ENCODE measurements at places on chromosomes 11 and 22.

DNA sequence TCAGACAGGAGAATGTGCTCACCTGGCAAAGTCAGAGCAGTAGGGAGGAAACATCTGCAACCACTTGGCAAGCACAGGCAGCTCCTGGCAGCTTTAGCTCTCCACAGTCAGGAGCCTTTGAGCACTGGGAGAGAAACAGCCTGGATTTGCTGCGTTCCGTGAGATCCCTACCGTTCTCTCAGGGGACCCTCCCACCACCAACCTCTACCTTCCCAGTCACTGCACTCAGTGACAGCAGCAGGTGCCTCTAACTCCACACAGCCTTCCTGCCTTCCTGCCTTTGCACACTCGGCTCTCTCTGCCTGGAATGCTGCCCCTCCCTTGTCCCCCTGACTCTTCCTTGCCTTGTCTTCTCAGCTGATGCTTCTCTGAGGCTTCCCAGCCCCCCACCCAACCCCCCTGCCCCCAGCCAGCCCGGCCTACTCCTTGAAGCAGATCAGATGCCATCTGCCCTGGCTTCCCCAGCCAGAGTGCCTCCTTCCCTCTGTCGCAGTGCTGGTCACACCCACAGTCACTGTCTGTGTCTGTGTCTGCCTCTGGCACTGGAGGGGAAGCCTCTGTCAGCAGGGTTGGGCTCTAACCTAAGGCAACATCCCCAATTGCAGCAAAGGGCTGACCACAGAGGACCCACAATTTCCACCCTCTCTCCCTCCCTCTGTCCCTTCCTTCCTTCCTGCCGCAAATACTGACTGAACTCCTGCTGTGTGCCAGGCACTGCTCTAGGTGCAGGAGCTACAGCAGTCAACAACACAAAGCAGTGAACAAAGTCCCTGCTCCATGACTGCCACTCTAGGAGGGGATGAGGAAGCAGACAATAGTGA, 14.9 kb upstream of the TSKU start:
- peak; percentile 78 for DNase-seq

GRCh38 chr11:129333873-129334272, 41.8 kb upstream of the BARX2 start:
- no peak for DNase-seq

- DNase-seq = no peak
These were observed 6.7 kb downstream of the DDI1 start for GRCh38 chr11:104043142-104043541.

GRCh38 chr22:50622723-50623327, 5.1 kb downstream of the ARSA start:
- no peak for DNase-seq

DNA sequence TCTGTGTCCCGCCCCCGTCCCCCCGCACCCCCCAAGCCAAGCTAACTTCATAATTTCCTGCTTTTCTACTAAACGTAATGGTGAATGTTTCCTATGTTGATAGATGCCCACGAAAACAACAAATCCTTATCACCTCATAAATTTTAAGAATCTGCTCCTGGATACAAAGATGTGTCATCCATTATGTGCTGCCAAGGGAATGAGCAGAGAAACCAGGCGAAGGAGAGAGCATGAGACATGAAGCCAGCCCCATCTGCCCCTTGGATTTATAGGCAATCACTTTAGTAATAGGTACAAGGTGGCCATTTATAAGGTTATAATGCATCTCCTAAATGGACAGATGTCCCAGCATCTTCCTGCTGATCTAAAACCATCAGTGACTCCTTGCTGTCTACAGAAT, 30.3 kb downstream of the LAYN start:
- DNase-seq = no peak

- DNase-seq = no peak
These were observed 101.6 kb downstream of the CCDC81 start for GRCh38 chr11:86476109-86476861.

DNA sequence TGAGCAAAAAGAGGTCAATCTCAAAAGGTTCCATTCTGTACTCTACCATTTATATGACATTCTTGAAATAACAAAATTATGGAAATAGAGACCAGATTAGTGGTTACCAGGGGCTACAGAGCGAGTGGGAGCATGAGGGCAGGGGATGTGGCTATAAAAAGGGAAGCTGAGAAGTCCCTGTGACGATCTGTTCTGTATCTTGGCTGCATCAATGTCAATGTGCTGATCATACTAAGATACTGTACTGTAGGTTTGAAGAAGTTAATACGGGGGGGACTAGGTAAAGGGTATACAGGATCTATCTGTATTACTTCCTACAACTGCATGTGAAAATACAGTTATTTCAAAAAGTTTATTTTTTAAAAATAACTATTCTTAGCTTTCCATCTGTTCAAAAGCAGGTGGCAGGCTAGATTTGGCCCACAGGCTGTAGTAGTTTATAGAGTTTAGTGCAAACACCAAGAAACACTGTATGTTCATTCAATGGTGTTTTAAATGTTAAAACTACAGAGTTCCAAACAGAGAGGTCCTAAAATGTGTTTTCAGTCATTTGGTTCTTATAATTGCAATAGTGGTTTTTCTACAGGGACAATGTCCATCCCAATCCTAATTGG, 78.2 kb downstream of the SMCO4 start:
- no peak for DNase-seq

DNA sequence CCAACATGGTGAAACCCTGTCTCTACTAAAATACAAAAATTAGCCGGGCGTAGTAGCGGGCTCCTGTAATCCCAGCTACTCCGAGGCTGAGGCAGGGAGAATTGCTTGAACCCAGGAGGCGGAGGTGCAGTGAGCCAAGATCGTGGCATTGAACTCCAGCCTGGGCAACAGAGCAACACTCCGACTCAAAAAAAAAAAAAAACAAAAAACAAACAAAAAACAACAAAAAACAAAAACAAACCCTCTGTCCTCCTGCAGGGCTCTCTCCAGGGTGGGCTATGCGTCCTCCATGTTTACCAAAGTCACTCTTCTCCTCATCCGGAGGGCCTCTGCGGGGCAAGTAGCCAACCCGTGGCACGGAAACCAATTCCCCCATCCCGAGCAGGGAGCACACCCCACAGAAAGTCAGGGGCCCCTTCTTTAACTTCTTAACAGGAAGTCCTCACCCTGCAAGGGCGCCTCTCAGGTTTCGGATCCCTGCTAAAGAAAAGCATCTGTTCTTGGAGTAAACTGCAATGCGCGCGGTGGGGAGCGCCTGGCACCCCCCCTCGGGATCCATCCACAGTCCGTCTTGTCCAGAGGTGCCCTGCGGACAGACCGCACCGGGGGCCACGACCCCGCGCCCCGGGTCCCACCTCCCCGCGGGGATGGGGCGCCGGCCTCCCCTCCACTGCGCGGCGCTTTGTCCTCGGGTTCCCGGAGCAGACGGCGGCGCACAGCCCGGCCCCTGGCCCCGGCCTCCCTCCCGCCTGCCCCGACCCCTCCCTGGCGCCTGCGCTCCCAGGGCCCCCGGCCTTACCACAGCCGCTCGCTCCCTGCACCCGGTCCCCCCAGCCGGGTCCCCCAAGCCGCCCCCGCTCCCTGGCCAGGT, 712 bp downstream of the CERK start:
- DNase-seq = peak; percentile 74

- no peak for DNase-seq
These were observed 21.4 kb downstream of the RELT start for GRCh38 chr11:73397468-73398131.

- DNase-seq = no peak
These were observed 10.5 kb downstream of the SMTNL1 start for GRCh38 chr11:57547854-57548377.

- DNase-seq = no peak
These were observed 66.9 kb upstream of the CHRM4 start for GRCh38 chr11:46458491-46458890.

GRCh38 chr22:48880749-48881148, 946.9 kb downstream of the BRD1 start:
- DNase-seq = no peak

GRCh38 chr11:95095858-95096587, 6.4 kb downstream of the ENDOD1 start:
- DNase-seq = no peak

- no peak for DNase-seq
These were observed 4.0 kb downstream of the DEAF1 start for GRCh38 chr11:690738-691633.

DNA sequence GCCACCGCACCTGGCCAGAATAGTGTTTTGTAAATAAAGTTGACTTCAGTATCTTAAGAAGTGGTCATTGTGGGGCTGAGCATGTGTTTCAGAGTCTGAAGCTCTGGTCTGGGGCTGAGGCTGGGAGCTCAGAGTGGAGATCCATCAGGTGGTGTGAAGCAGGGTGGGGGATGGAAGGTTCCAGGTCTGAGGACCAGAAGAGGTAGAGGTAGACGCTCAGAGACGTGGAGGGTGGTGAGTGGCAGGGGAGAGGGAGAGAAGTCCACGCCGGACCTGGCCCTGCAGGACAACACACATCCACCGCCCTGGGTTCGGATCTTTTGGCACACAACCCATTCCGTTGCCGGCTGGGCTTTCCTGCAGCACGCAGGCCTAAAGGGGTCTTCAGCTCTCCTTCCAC, 40.7 kb downstream of the ARHGAP8 start:
- no peak for DNase-seq

DNA sequence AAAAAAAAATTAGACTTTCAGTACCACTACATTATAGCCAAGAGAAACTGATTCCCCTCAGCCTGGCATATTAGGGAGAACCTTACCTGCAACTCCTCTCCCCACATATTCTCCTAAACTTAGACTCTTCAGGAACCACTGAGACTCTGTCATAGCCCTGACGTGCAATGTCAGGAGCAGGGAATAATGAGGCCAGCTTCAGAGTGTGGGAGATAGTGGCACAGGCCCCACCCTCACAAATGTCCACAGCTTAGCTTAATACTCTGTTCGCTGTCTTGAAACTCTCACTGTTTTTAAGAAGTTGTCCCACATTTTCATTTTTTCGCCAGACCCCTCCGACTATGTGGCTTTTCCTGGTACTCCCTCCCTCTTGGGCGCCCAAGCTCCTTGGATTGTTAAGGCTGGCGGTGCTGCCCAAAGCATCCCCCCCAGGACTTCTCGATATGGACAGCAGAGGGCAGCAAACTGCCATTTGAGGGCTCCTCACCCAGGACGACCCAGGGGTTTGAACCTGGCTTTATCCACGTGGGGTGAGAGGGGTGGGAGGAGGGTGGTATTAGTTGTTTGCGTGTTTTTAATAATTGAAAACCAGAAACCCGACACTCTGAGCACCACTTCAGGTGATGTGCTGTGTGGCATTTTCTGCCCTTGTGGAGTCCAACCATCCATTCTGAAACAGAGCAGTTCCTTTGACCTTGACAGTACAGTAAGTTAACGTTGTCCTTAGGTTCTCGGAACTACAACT, 45.2 kb upstream of the RASSF10 start:
- DNase-seq = peak; percentile 67

DNA sequence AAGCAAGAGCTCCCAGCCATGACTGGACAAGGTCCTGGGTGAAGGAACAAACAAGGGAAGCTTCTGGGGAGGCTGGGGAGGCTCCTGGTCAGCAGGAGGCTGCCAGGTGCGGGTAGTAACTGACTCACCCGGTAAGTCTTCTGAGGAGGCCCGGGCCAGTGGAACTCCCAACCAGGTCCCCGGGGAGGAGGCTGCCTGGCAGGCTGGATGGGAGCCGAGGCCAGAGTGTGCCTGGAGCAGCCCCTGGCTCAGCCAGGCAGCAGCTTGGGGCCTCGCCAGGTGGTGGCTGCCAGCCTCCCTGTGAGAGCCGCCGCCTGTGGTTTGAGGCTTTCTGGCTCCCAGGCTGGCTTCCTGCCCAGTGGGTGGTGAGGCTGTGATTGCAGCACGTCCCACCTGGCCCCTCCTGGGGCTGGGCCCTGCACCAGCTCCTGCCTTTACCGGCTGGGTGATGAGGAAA, 46.2 kb downstream of the IGF2 start:
- peak; percentile 61 for DNase-seq

DNA sequence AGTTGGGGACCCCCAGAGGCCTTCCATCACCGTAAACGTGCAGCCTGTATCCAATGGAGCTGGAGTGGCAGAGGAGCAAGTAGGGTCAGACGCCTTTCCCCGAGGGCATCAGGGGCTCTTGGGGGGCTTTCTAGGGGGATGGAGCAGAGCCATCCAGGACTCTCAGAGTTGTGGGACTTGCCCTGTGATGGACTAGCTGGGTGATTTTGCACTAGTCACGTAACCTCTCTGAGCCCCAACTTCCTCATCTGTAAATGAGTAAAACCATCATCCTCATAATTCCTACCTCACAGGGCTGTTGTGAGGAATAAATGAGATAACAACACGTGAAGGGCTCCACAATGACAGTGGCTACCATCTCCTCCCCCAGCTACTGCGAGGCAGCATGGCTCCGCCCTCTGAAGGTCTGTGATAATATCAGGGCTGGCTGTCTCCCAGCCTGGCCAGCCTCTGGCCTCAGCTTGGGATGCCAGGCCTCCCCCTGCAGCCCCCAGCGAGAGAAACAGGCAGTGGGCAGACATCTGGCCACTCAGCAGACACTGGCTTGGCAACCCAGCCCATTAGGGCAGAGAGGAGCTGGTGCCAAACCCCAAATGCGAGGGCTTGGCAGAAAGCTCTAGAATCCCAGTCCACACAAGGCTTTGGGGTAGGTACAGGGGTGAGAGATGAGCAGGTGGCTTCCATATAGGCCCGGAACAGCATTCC, 6.7 kb downstream of the USP2 start:
- DNase-seq = peak; percentile 58

DNA sequence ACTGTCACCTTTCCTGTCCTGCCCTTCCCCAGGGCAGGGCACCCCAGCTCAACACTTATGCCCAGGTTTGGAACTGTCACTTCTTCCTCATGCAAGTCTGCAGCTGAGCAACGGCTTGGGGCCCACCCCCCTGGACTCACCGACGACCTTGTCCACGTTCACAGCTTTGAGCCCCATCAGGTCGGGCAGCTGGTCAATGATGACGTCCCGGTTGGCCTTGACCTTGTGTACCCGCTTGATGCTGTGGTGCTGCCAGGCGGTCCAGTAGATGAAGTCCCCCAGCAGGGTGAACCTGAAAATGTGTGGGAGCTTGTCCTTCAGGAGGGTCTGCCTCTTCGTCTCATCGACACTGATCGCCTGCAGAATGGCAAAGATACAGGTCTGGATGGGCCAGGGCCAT, 135.0 kb downstream of the CRYBB2 start:
- no peak for DNase-seq

DNA sequence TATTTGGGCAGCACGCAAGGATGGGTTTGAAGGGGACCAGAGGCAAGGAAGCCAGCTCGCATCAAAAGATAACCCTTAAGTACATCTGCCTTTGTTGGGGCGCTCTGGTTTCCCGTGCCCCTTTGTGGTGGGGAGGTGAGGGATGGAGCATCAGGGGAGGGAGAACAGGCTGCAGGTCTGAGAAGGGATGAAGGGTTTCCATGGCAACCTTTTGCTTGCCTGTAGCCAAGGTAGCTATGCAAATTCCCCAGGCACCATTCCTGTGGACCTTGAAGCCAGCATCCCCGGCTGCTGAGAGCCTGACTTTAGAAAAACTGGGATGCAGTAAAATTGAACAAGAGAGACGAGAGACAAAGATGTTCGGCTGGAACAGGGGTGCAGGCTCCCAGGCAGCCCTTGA, 75.7 kb downstream of the SEZ6L start:
- no peak for DNase-seq

DNA sequence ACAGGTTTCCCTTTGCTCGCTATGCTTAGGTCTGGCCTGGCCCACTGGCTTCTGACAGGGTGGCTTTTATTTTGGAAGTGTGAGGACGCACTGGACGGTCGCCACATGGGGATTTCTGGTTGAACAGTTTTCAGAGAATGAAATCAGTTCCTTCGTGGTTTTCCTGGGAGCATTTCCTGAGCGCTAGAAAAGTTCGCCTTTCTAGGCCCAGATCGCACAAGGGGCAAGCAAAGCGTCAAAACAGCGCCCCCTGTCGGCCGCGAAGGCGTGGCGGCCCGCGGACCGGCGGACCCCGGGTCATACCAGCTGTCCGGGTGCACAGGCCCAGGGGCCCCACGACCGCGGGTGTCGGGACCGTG, 12.7 kb upstream of the CYP2R1 start:
- DNase-seq = peak; percentile 85

- DNase-seq = no peak
These were observed 22.7 kb downstream of the ARFGAP3 start for GRCh38 chr22:42834177-42834949.

All from right hindlimb (tissue), 1 donor.